ENCODE measurements at places on chromosomes 11 and 22. TPM values are rescaled to one million over a fixed set of nuclear protein-coding genes. Genes with fewer than 3 reads are reported as not detected.

Gene UPK2
- 0.18 TPM for polyA plus RNA-seq

Gene ZFTA
- 4.7 TPM for polyA plus RNA-seq

Gene TRIM48
- polyA plus RNA-seq: not detected

DNA sequence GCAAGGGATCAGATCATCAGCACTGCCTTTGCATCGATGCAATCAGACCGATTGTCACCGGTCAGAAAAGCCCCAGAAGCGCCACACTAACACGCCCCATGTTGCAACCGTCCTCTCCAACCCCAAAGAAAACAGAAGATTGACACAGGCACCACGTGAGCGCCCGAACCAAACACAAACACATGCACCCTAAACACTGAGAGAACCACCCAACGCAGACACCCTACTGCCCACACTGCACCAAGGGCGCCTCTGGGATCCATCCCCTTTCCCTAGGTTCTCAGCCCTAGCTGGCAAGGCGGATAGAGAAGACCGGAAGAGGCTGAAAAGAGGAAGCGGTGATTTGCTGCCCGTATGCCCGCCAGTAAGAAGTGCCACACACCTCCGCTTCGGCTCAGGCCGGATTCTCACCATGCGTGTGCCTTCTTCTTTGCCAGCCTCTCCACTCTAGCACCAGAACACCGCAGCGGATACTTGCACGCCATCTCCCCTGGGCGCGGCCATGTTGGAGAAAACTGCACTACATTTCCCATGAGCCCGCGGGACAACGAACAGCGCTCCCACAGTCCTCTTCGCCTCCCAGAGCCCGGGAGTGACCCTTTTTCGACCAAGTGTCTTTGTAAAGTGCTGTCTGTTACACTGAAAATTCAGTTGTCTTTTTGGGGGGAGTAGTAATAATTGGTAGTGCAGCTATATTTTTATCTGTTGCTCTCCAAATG is at the start of gene ALKBH8:
ALKBH8 (minus strand) TSS at position 517 of the 719 bp plus-strand sequence. CDS start 4,842 bp downstream, outside the sequence.
- DNase-seq: no peak

DNA sequence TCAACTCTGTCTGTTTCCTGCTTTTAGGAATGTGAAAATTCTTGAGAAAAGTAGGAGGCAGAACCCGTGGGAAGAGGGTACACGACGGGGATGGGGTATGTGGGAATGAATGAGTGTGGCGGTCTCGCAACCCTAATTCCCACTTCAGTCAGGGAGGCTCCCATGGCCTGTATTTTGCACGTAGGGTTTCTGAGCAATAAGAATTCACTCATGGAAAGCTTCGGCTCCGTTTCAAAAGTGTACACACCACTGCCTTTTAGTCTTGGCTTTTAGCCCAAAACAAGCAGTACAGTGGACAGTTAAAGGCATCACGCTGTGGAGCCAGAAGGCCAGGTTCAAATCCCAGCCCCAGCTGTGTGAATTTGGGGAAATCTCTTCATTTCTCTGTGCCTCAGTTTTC is 116.7 kb downstream of the MN1 start:
- no peak for DNase-seq

DNA sequence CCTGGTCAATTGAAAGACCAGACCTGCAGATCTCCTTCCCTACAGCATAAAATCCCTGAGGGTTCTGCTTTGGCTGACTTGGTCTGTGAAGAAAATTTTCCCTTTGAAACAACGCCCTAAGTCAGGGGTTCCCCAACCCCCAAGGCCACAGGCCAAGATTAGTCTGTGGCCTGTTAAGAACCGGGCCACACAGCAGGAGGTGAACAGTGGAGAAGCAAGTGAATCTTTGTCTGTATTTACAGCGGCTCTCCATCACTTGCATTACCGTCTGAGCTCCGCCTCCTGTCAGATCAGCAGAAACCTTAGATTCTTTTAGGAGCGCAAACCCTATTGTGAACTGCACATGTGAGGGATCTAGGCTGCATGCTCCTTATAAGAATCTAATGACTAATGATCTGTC is 38.2 kb downstream of the CCDC83 start:
- DNase-seq: no peak

- no peak for DNase-seq
These were observed 54.9 kb upstream of the HTATIP2 start for GRCh38 chr11:20308601-20309000.

DNA sequence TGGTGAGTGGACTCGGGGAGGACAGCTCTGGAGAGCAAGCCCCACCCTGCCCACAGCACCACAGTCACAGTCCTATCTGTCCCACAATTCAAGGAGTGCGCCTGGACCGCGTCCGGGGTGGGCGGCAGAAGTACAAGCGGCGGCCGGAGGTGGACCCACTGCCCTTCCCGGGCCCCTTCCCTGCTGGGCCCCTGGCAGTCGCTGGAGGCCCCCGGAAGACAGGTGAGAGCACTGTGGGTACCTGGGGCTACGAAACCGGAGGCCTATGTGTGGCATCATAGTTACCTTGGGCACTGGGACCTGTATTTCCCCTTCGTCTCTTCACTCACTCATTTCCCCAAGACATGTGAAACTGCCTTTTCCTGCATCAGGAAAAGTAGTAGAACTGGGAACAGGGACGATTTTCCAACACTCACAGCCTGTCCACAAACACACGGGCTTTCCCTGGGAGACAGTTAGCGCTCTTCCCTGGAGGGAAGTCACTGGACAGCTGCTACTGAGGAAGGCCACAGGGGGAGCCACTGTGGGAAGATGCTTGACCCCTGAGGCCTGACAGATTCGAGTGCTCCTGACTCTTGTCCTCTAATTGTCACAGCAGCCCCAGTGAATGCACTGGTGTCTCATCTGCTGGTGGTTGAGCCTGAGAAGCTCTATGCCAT is 3.1 kb downstream of the TRMT112 start:
- no peak for DNase-seq

Measured in BJ (cell line).